Stimulated activated CD4-positive, alpha-beta T cell treated with anti-CD3 and anti-CD28 coated beads, Interleukin-2, amount 100 ng/mL, for 4 hours (primary cell): ENCODE measurements at places on chromosomes 13 and 19.

DNA sequence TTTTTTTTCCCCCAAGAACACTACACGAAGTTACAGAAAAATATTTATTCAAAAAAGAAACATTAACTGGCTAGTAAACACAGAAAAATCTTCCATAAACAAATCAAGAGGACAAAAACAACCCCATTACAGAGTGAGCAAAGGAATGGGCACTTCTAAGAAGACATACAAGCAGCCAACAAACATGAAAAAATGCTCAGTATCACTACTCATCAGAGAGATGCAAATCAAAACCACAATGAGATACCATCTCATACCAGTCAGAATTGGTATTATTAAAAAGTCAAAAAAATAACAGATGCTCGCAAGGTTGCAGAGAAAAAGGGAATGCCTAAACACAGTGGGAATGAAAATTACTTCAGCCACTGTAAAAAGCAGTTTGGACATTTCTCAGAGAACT lies 131.7 kb downstream of the UGGT2 start:
- no peak for DNase-seq

DNA sequence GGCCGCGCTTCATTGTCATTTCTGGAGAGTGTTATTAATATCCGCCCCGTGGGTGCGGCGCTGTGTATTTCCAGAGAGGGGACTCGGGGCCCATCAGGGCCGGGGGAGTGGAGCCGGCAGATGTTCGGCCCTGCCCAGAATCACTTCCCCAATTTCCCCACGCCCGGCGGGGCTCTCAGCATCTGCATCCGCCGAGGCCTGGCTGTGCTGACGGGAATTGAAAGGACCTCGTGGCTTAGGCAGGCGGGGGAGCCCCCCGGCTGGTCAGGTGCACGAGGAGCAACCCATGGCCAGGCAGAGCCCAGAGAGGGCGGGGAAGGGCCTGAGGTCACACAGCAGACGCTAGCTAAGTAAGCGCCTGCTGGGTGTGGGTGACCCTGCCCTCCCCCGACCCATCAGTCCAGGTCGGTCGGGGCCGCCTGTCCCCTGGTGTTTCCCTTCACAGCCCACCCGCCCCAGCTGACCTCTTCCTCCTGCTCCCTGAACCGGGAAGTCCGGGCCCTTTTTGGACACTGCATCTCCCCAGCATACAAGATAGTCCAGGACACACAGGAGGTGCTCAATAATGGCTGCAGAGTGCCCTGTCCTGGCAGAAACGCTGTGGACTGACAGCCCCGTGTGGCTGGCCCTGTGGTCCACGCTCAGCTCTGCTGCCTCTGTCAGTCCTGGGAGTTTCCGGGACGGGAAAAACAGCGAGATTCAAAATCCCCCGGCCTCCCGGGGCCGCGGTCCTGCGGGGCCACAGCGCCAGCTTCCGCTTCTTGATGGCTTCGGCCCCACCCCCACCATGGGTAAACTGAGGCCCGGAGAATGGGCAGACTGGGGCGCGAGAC lies 22.1 kb downstream of the ARID3A start:
- DNase-seq, result no peak

DNA sequence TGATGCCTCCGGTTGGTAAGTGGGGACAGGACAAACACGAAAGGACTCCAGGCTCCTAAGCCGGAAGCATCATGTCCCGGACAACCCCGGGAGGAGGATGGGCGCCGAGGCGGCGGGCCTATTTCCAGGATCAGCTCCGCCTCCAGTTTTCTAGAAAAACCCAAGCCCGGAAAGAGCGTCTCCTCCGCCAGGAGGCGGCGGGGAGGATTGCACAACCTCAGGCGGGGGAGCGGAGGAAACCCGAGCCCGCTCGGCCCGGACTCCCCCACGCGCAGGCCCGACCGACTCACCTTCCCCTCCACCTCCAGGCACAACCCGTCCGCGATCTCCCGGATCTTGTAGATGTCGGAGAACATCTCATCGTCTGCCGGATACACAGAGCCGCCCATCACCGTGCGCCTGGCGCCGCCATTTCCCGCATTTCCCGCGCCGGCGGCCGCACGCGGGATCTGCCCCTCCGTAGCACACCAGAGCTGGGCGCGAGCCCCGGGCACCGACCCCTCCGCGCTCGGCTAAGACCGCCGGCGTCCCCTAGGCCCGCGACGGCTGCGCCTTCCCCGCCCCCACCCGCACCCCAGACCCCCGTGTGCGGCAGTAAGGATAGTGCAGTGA lies 455 bp downstream of the TPT1 start:
- DNase-seq, result peak; percentile 82

- DNase-seq, result no peak
Measured at GRCh38 chr13:27679896-27680295, 58.2 kb downstream of the POLR1D start.

- DNase-seq, result peak; percentile 75
Measured at GRCh38 chr19:6739390-6739882, at the start of gene TRIP10. Gene TRIP10, plus strand, starts transcription at chr19:6739680. Its CDS starts 82 bp downstream, at chr19:6739762.

DNA sequence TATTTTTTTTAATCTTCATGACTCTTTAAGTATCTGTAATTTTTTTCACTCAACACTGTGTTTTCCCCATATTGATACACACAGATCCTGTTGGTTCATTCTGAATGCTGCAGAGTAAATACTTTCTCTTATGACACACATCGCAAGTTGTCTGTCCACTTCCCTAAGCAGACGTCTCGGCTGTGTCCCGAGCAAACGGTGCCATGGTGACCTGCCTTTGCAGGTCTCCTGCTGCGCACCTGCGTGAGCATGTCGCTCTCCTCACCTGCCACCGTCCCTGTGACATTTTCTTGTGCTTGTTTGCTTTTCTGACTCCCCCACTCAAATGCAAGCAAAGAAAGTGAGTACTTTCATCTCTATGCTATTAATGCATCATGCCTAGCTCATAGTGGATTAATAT lies 57.8 kb downstream of the CCDC70 start:
- DNase-seq, result no peak

DNA sequence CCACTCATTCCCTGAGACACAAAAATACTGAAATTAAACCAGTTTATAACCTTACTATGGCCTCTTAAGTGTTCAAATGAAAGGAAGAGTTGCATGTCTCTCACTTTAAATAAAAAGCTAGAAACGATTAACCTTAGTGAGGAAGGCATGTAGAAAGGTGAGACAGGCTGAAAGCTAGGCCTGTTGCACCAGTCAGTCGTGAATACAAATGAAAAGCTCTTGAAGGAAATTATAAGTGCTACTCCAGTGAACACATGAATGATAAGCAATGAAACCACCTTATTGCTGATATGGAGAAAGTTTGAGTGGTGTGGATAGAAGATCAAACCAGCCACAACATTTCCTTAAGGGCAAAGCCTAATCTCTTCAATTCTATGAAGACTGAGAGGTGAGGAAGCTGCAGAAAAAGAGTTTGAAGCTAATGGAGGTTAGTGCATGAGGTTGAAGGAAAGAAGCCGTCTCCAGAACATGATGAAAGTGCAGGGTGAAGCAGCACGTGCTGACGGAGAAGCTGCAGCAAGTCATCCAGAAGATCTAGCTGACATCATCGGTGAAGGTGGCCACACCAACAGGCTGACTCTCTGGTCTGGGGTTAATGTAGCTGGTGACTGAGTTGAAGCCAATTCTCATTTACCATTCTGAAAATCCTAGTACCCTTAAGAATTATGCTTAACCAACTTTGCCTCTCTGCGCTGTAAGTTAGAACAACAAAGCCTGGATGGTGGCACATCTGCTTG lies 94.5 kb upstream of the TEX29 start:
- DNase-seq, result no peak

GRCh38 chr19:1825909-1826556 lies 14.0 kb upstream of the ATP8B3 start:
- DNase-seq, result peak; percentile 59

- no peak for DNase-seq
Measured at GRCh38 chr13:21663197-21663596, 7.7 kb upstream of the FGF9 start.

- peak; percentile 61 for DNase-seq
Measured at GRCh38 chr13:42969565-42970172, 22.4 kb downstream of the EPSTI1 start.

DNA sequence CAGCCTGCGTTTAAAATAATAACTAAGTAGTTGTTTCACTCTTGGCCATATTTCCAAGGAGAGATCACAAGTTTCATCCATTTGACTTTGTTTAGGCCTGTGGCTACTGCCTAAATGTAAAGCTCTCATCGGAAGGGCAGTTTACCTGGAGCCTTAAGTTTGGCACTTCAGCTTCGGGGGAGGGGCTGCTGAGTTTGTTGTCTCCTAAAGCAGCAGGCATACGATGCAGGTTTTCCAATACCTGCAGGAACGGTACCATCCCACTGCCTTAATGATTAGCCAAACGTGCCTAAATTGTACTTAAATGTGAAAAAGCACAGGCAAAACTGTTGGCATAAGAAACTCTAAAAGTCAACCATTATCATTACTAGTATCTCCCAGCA lies 63.1 kb downstream of the CRYL1 start:
- DNase-seq, result no peak

GRCh38 chr13:112892426-112893206 lies 76.4 kb upstream of the MCF2L start:
- DNase-seq, result no peak

GRCh38 chr19:11364296-11364904 lies 9.2 kb downstream of the PLPPR2 start:
- DNase-seq, result no peak

DNA sequence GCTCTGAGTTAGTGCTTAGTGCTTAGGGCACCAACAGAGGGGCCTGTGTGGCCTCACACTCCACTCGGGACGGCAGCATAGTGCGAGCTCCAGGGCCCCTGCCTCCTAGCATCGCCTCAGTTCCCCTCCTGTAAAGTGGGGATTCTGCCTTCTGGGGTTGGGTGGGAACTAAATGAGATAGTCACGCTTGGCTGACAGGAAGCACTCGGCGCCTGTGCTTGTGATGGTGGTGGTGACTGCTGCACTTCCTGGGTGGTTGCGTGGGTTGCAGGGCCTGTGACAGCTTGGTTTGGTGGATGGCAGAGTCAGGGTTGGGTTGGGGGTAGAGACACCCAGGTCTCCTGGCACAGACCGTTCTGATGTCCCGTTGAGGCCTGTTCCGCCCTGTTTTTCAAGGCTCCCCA lies 7.7 kb downstream of the PLEKHF1 start:
- peak; percentile 86 for DNase-seq

DNA sequence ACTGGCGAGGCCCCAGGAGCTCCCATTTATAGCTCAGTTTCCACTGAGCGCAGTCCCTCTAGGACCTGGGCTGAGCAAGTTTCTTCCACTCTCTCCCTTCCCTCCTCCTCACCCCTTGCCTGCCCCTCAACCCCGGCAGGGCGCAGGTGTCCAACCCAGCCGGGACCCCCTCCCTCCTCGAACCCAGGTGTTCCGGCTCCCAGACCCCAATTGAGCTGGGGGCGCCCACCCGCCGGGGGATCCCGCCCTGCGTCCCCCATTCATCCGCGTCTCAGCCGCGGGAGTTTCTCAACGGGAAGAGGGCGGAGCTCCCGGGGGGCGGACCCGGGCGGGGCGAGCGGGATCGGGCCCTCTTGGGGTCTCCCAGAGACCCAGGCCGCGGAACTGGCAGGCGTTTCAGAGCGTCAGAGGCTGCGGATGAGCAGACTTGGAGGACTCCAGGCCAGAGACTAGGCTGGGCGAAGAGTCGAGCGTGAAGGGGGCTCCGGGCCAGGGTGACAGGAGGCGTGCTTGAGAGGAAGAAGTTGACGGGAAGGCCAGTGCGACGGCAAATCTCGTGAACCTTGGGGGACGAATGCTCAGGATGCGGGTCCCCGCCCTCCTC lies at the start of gene KIRREL2:
KIRREL2 (plus strand) TSS at position 366 of the 604 bp plus-strand sequence; CDS start at position 575, 209 bp downstream.
- no peak for DNase-seq

- DNase-seq, result no peak
Measured at GRCh38 chr13:34357435-34358232, 539.7 kb downstream of the RFC3 start.

DNA sequence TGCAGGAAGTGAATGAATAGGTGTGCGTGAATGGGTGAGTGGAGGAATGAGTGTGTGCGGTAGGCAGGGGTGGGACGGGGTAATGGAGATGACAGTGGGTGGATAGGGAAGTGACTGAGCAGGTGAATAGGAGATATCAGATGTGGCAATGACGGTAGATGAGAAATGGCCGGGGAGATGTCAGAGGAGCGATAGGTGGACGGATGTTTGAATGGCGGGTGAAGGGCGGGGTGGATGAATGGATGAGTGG lies 1.5 kb downstream of the TTC9B start:
- DNase-seq, result no peak

- DNase-seq, result no peak
Measured at GRCh38 chr13:112767506-112768471, 78.0 kb downstream of the ATP11A start.

GRCh38 chr13:110702591-110703526 lies 3.1 kb downstream of the CARS2 start:
- no peak for DNase-seq

- no peak for DNase-seq
Measured at GRCh38 chr19:53809518-53810186, 14.5 kb downstream of the NLRP12 start.

GRCh38 chr13:87736849-87737385 lies 65.7 kb downstream of the SLITRK5 start:
- no peak for DNase-seq

DNA sequence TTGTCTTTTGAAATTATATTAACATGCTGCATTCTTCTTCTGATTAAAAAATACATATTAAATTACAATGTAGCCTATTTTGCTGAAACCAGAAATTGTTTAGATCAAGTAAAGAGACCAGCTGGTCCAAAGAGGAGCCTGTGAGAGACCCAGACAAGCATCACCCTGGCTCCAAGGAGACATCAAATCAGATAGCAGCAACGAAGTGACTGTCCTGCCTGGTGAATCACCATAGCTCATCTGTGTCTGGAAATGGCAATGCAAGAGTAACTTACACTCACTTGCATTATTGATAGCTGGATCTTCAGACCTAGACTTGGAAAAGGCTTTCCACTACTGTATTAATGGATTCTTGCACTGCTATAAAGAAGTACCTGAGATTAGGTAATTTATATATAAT lies 169.1 kb downstream of the KCTD12 start:
- DNase-seq, result no peak

- no peak for DNase-seq
Measured at GRCh38 chr13:33137721-33138120, 121.5 kb downstream of the KL start.

- no peak for DNase-seq
Measured at GRCh38 chr19:47145639-47146486, 15.2 kb downstream of the SAE1 start.

DNA sequence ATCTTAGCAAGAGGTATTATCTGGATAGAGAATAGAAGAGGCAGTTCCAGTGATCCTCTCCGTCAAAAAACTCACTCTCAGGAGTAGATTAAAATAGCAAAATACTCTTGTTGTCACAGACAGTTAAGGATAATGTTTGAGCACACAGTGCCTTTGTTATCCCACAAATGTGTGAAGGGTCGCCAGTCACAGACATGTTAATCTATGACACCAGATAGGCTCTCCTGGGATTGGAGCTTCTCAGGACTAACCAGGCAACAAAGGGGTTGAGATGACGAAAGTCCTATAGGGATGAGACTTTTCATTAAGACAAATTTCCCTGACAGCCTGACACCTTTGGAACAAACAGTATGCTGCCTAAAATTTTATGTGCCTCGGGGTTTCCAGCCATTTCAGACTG lies 1947.1 kb downstream of the OLFM4 start:
- DNase-seq, result no peak
